ENCODE measurements at places on chromosomes 11 and 22.

GRCh38 chr11:111591187-111591960, 10.9 kb upstream of the SIK2 start:
- no peak for DNase-seq

- DNase-seq = no peak
Observed at GRCh38 chr11:130077671-130078070, 8.0 kb downstream of the APLP2 start.

GRCh38 chr11:99098751-99099150, 78.0 kb downstream of the CNTN5 start:
- no peak for DNase-seq

DNA sequence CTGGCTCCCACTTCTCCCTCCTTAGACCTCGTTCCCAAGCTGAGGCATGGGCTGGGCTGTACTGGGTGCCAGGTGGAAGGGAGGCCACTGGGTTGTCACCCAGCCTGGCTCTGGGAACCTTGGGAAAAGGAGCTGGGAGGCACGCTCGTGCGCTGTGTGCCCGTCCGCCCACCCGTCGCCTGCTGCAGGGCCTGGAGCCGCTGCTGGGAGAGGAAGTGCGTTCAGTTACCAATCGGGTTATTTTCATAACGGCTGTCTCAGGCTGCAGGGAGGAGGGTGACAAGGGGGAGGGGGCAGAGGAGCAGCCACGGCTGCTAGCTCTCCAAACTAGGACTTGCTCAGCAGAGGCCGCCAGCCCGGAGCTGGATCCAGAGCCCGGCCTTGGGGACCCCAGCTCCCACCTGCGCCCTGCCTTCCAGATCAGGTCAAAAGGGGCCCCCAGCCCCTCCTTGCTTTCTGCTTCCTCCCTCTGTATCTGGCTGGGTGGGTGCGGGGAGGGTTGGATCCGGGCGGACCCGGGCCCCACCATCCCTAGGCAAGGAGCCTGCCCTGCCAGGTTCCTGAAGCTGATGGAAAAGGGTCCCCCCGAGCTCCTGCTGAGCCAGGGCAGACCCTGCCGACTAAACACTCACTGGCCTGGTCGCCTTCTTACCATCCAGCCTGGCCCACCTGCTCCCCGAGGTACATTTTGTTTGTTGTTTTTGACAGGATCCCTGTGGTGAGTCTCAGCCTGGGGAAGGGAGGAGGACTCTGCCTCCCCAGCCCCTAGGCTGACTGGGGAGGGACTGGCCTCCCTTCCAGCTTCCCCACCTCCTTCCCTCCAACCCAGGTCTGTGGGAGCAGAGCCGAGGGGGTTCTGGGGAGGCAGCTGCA, 14.3 kb downstream of the DGKZ start:
- no peak for DNase-seq

- no peak for DNase-seq
Observed at GRCh38 chr22:44890416-44891292, 119.2 kb downstream of the PHF21B start.

DNA sequence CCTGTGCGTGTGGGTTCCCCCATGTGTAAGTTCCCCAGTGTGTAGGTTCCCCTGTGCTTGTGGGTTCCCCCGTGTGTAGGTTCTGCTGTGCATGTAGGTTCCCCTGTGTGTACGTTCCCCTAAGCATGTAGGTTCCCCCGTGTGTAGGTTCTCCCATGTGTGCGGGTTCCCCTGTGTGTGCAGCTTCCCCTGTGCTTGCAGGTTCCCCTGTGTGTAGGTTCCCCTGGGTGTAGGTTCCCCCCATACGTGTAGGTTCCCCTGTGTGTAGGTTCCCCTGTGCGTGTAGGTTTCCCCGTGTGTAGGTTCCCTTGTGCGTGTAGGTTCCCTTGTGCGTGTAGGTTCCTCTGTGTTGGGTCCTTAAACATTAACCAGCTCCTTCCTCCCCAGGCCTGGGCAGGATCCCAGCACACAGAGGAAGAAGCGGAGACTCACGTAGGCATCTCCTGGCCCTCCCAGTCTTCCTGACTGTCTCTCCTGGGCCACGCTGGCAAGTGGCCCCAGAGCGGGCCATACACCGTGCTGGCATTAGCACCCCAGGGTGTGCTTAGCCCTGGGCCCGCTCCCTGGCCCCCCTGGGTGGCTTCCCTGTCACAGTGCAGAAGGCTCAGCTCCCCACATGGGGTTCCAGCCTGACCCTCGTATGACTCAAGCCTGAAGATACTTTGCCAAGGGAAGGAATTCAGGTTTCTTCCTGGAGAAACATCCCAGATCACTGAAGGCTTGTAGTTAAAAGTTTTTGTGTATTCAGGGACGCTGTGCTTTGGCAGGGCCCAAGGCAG, 2.8 kb upstream of the GRAMD4 start:
- DNase-seq = no peak

GRCh38 chr11:119157063-119157462, 8.2 kb downstream of the ABCG4 start:
- no peak for DNase-seq

- no peak for DNase-seq
Observed at GRCh38 chr22:27723708-27724107, 77.8 kb downstream of the MN1 start.

DNA sequence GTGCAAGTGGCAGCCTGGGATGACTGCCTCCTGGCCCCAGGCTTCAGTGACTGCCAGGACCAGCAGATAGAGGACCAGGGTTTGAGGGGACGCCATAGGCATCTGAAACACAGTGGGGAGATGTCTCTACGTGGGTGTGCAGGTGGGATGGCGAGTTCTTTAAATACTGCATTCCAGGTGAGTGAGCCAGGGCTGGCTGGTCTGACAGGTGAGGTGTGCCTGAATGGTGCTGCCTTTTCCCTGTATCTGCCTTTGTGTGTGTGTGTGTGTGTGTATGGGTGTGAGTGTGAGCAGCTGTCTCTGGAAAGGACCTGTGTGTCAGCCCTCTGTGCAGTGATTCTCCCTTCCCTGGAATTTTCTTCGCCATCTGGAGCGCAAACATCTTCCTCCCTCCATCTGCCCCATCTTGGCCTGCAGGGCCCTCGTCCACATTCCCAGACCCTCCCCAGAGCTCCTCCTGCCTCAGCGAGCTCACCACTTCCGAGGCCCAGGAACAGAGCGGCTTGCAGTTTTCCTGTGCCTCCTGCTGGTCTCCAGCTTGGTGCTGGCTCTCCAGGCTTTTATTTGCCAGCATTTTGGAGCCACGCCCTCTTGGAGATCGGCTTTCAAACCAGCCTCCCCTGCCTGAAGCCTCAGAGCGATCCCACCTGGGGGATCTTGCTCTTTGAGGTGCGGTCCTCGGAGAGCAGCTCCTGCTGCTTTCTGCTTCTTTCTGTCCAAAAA, at the start of gene GPHA2:
Gene GPHA2 (minus strand): TSS at position 535 of the 723 bp plus-strand sequence. CDS start 433 bp downstream, at position 102.
- no peak for DNase-seq

GRCh38 chr22:46351767-46352166, 16.3 kb downstream of the TRMU start:
- DNase-seq = no peak
